ENCODE measurements at places on chromosomes 1 and 21.

- no peak for DNase-seq
These were observed 241.8 kb upstream of the KIAA0040 start for GRCh38 chr1:175434283-175434860.

DNA sequence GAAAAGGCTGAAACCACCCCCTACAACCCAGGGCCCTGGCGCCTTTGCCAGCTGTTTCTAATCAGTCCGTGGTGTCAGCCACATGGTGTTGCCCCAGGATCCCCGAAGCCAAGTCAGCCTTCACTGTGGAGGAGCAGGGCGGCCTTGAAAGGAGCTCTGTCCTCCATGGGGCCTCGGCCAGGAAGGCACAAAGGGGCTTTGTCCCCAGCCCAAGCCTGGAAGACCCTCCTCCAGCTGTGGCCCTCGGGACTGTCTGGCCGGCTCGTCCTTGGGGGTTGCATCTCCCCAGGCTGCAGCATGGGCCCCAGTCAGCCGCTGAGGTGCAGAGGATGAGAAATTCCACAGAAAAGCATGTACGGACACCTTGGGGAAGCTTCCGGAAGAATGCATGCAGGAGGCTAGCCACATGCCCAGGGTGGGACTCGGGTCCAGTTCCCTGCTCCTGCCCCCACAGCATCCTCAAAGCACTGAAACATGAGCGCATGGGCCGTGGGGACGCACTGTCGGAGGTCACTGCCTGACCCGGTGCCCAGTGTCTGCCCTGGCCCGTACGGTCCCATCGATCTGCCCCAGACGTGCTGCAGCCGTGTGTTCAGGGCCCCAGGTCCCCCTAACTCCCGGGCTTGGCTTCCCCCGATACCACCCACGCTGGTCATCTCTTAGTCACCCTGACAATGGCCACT is 38.6 kb upstream of the POFUT2 start:
- DNase-seq: no peak

DNA sequence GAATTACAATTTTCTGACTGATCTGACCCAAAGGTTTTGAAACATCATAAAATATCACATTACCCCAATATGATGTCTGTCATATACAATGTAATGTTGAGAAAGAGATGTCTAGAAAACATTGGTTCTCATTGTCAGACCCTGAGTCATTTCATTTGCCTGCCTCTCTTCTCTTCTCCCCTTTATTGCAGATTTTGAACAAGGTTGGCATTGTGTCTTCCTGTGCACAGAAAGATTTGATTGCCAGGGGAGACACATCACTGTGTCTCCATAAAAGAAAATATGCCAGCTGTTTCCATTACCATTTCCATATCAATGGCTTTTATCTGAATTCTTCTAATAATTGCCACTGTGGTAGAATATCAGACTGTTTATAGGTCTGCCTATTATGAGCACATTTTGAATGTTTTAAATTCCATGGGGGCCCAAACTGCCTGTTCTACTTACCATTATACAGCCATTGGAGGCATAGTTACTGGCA is 65.6 kb downstream of the IFI44 start:
- DNase-seq: no peak

GRCh38 chr1:32197074-32197473 is 3.3 kb upstream of the CCDC28B start:
- DNase-seq: no peak

GRCh38 chr1:175400766-175401165 is 208.2 kb upstream of the KIAA0040 start:
- no peak for DNase-seq

DNA sequence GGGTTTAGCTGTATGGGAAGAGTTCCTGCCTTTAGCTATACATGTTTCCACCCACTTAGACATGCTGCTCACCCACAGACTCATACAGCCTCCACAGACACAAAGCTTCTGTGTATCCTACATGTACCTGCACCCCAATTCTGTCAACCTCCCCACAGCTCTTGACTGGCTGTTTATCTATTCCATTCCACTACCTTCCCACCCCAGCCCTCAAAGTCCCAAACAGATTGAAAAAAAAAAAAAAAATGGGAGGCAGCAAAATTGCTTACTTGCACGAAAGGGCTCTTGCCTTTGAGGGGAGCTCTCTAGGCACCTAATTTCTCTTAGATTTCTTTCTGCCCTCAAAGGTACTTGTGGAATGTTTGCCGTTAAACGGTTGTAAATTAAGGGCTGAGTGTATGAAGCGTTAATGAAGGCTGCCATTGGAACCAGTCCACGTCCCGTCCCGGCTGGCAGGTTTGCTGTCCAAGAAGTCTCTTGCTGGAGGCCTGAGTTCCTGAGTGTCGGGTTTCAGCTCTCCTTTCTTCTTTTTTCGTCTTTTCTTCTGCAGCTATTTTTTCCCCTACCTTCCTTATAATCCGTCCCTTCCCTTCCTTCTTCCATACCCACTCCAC is 43.6 kb downstream of the PBX1 start:
- DNase-seq: peak; percentile 51

GRCh38 chr1:198716051-198716450 is 77.2 kb downstream of the PTPRC start:
- no peak for DNase-seq

DNA sequence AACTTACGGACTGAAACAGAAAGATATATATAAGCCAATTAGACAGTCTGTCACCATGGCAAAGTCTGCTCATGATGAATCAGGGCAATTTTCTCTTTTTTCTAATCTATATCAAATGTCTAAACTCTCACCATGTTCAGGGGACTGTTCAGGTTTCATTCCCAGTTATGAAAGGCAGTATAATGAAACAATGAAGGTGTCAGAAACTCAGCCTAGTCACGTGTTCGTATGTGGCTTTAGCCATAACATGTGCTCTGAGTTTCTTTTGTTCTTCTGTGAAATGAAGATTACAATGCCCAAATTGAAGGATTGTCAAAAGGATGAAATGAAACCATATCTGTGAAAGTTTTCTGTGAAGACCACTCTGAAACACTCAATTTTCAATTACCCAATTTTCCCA is 392.9 kb downstream of the DSCAM start:
- no peak for DNase-seq

DNA sequence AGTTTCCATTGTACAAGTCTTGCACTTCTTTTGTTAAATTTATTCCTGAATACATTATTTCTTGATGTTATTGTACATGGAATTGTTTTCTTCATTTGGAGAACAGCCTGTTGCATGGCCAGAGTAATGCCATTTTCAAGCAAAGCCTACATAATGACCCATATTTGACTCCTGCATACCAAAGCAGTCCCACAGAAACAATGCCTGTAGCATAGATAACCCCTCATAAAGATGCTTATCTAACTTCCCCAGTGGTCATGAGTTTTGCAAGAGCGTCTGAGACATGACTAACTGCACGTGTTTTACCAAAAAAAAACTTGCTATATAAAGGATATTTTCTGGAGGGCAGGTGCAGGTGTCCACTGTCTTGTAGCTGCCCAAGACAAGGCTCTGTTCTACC is 30.3 kb upstream of the RLF start:
- DNase-seq: no peak

DNA sequence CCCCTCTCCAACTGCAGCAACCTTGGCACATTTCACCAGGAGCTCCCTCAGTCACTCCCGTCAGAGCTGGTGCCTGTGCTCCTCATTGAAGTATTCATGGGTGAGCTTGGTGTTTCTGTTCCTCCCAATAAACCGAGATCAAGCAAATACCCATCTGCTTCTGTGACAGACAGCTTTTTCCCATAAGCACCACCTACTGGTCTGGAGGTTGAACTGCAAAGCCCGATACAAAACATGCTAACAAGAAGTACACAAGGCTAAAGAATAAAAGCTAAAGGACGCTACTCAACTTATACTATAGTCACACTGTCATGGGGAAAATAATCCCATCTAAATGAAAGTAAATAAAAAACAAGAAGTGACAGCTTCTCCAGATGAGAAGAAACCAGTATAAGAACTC is 111.9 kb upstream of the C21orf91 start:
- DNase-seq: no peak

DNA sequence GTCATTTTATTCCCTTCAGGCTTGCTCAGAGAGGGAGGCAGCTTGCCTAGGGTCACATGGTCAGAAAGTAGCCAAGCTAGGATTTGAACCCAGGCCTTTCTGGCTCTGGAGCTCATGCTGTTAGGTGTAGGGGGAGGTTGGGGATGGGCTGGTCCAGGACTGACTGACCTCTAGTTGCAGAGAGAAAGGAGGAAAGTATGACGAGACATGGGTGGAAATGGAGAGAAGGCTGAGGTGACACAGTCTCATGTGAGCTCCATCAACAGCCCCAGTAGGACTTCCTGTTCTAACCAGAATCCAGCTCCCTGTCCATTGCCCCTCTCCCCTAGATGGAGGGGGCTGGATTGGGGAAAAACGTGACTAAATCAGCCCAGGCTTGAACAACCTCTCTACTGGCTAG is 15.5 kb upstream of the SYNC start:
- no peak for DNase-seq

DNA sequence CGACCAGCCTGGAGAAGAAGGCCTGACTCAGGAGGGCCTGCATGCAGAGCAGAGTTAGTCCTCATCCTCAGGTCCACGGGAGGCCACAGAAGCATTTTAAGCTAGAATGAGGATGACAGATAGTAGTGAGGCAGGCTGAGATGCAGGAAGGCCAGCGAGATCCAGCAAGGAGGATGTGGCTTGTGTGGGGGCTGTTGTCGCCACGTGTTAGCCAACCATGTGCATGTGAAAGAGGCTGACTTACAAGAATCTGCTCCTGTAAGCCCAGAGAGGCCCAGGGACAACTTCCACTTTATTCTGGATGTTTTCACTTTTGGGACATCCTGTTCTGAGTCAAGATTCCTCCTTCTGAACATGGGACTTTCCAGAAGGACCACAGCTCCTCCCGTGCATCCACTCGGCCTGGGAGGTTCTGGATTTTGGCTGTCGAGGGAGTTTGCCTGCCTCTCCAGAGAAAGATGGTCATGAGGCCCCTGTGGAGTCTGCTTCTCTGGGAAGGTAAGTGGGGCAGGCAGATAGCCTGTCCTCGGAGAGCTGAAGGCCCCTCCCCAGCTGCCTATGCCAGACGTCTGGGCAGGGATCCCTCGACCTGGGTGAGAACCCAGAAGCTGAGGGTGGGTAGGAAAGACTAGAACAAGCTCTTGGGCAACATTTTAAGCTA is at the start of gene SLAMF8:
Gene SLAMF8 (plus strand): TSS at position 433 of the 661 bp plus-strand sequence. CDS start 26 bp downstream, at position 459.
- DNase-seq: no peak

- no peak for DNase-seq
These were observed at the start of gene EDN2 for GRCh38 chr1:41484402-41485241. TSS of gene EDN2 (minus strand) at chr1:41484683. CDS start at chr1:41484601, 82 bp downstream.

DNA sequence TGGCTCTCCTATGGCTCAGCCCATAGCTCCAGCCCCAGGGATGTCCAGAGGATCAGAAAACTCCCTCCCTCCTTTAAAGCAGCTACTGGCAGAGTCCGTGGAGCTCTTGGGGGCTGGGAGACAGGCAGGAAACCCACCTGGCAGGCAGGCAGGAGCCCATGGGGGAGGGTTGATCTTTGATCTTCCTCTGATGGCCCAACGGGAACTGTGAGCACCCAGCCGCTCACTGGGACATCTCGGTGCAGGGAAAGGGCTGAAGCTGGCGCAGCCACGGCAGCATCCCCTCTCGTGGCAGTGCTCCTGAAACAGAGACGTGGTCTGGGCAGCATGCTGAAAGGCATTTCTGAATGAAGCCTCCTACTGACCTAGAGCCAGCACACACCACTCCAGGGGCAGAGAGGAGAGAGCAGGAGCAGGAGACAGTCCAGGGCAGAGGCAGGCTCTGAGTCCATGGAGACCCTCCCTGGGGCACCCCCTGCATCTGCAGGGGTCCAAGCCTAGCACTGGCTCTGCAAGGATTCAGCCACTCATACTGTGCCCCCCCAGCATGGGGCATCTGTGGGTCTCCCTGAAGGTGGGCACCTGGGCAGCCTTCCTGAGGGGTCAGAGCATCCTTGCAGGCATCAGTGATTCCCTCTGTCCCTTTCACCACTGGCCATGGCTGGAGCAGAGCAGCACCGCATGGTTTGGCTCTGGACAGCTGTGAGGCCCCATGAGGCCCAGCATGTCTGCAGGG is 4.9 kb upstream of the SLX9 start:
- DNase-seq: no peak

DNA sequence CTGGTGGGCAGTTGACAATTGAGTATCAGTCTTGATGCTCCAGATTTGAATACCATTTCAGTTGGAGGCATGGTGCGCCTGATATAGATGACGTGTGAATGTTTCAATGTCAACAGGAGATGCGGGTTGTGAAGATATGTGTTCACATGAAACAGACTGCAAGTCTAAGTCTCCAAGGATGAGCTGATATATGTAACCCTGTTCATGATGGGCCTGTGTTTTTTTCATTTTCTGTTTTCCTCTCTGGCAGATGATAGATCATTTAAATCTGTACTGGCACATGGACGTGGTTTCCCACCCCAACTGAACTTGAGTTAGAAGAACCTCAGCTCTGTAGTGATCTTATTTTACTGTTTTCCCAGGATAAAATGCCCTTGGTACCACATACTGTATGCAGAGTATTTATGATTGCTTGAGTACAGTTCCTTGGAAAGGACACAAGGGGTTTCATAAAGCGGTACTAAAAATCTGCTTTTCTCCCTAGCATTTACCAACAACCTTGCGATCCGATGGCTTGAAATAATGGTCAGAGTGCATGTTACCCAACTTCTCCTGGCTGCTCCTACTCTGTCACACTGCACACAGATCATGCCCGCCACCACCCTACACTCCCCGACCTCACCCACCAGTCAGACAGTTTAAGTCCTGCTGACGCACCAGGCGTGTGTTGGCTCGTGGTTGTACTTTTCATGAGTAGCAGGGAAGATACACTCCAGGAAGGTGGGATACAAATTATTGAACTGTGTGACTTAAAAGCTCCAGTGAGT is 131.1 kb downstream of the NFIA start:
- no peak for DNase-seq

DNA sequence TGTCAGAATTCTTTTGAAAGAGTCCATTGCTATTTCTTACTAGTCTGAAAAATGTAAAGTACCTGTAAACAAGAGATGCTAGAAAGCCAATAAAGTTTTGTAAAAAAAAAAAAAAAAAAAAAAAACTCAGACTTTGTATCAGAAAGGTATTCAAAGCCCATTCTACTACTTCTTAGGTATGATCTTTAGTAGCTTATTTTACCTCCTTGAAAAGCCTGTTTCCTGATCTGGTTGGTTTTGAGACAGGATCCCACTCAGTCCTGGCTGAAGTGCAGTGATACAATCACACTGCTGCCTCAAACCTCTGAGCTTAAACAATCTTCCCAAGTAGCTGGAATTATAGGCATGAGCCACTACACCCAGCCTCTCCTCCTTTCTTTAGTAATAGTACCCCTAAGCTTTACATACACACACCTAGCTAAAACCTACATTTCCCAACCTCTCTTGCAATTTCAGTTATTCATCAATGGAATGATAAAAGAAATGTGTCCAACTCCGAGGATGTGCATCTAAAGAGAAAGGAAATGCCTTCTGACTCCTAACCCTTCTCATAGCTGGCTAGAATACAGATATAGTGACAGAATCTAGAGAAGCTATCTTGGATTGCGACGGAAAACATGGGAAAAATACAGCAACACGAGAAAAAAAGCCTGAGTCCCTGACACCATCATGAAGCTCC is 30.6 kb downstream of the EPS15 start:
- DNase-seq: no peak

- DNase-seq: no peak
These were observed 462.1 kb downstream of the LMO4 start for GRCh38 chr1:87790756-87791155.

GRCh38 chr1:102942324-102942723 is 166.0 kb downstream of the COL11A1 start:
- no peak for DNase-seq
